ENCODE measurements at places on chromosomes 11 and 22.

GRCh38 chr11:1163321-1163910 is 5.7 kb downstream of the MUC5AC start:
- DNase-seq = no peak

DNA sequence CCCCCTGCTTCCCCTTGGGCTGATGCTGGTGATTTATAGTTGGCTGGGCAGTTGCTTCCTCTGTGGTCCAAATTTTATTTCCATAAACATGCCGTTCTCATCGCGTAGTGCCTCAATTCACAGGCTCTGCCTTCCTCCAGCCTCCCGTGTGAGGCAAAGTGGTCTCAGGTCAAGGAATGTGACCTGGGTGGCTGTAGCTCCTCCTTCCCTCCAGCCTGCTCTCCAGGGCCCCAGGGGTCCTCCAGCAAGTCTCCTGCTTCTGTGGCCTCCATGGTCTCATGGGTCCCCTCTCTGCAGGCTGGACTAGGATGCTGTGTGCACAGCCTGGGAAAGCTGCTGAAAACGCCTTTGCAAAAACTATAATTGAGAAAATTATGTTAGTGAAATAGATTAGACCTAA is 694.1 kb downstream of the BRD1 start:
- DNase-seq = no peak

GRCh38 chr11:596374-596773 is 19.4 kb downstream of the IRF7 start:
- no peak for DNase-seq

DNA sequence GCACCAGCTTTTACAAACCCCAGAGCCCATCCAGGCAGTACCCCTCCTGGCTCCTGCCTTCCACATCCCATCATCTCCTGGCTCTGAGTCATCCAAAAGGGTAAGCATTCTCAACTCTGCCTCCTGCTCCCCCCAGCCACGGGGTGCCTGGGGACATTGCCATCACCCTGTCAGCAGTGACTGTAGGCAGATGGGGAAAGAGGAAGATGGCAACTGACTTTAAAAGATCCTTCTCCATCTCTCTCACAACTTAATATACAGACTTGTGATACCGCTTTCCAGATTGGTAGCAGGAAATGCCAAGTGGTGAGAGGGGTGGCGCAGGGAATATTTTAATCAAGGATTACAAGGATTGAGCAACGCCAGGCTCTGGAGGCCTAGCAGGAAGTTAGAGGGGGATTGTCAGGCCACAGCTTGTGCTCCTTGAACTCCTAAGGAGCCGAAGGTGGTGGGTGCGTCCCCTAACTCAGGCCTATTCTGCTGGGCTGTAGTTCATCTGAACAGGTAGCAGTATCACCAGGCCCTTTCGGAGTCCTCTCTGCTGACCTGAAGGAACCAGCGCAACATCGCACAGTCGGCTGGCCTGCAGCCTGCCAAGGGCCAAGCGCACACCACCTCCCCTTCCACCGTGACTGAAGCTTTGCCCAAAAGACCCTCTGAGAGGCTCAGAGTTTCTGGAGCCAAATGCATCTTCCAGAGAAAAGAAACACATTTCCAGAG is 83.3 kb downstream of the ZC3H12C start:
- DNase-seq = peak; percentile 23

DNA sequence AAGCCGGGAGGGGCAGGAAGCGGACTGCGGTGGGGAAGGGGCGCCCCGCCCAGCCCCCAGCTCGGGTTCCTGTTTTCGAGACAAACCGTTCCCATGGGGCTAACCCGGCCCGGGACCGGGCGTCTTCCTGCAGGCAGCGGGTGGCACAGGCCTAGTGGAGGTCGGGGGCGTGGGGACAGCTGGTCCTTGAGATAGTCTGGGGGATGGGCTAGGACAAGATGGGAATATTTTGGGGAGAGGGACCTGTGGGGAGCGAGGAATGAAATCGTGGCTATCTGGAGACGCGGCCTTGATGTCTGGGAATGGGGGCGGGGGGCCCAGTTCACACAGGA is 1.2 kb upstream of the RASGRP2 start:
- no peak for DNase-seq

DNA sequence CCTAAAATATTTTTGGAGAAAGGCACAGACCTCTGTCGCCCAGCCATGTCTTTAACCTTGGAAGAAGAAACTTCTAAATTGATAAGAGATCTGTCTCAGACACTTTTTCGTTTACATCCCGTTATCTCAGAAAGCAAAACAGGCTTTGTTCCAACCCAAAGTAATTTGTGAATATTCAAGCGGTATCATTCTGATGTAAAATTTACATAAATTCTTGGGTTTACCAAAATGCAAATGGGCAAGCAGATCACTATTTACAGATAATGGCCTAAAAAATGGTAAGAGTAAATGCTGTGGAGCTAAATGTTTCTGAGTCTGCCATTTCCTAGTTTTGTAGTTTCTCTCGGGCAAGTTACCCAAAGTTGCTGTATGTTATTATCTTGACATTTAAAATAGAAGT is 101.9 kb upstream of the VPREB1 start:
- DNase-seq = no peak

GRCh38 chr11:99537681-99538080 is 516.9 kb downstream of the CNTN5 start:
- no peak for DNase-seq

Measured in fibroblast of skin of abdomen (primary cell).